ENCODE measurements at places on chromosomes 16 and 17.

DNA sequence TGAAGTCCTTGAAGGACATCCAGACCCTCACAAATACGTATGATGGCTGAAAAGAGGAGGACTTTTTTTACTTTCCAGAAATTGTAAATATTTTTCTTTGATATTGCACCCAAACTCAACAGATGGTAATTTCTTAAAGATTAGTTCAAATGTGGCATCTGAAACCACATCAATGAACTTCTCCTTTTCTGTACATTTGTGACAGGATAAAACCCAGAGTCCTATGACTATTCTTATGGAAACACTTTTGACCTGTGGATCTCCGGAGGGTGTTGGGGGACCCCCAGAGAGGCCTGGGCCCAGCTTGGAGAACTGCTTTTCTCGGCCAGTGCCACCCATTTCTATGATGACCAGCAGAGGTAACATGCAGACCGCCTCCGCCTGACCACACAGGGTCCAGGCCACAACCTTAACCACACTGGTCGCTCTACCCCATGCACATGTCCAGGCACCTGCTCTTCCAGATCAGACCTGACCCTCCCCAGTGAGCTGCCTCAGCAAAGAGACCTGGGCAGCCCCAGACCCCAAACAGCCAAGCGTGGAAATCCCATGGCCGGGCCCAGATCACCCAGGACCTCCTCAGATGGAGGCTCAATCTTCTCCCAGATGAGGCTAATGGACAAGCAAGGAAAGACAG is 22.7 kb downstream of the RPH3AL start:
- DNase-seq, result no peak

DNA sequence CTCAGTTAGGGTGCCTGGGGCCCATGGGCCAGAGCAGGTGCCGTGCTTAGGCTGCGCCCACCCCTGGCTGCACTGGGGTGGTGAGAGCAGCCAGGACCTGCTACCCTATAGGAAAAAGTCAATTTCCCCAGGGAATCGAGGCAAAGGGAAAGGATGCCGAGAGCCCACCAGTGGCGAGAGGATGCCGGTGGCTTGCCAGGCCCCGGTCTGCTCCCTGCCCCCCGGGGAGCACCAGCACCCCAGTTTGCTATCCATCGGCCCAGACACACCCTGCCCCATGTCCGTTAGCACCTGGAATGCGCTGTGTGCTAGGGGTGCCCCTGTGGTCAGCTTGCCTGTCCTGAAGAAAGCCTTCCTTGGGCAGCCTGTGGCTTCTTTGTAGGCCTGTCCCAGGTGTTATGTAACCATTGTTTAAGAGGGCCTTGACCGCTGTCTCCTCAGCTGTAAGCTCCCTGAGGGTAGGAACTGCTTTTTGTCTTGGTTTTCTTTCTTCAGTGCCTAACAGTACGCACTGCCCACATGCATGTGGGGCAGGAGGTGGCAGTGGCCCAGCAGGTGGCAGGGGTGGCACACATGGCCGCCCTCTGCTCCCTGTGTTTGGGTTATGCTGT is 40.8 kb downstream of the NT5M start:
- DNase-seq, result no peak

DNA sequence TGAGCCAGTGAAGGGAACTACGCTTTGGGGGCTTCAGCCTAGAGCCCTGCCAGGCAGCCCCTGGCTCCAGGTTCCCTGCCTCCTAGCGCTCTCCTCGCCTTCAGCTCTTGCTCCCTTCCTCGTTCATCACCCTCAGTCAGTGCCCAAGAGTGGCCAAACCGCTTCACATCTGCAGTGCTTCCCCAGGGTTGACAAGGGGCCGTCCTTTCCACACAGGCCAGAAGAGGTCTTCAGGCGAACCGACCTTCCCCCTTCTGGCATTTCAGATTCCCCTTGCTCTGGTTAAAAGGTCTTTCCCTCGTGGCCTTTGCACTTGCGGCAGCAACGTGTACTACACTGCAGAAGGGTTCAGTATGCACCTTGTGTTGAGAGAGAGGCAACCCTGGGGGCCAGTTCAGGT is 4.1 kb downstream of the RASD1 start:
- no peak for DNase-seq

DNA sequence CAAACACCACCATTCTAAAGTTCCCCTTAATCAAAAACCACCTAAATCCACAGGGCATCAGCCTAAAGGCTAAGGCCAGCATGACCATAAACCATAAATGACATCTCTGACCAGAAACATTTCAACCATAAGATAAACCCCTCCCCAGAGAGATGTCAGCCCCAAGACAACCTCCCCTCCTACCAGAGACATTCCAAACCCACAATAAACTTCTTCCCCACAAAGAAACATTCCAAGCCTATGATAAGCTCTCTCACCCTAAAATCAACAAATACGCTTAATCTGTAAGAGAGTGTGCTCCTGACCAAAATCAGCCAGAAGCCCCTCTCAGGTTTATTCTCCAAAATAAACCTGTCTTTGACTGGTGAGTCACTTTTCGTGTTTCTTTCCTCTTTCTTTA is 54.8 kb downstream of the SLFN5 start:
- no peak for DNase-seq

DNA sequence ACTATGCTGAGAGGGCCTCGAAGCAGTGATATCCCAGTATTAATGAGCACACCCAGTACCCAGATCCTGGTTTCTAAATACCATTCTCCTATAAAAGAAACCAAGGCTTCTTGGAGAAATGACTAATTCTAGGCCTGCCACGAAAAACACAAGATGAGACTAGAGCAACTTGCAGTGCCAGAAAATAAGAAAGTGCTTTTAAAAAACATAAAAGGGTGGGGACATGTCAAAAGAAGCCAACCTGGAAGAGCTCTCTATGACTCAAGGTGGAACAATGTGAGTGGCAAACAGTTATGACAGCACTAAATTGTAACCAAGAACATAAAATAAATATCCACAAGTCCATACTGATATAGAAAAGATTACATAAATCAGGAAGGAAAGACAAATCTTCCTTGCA is 153.2 kb upstream of the KCNJ18 start:
- no peak for DNase-seq

- DNase-seq, result no peak
Measured at GRCh38 chr17:77326636-77327035, 185.9 kb downstream of the SEC14L1 start.

DNA sequence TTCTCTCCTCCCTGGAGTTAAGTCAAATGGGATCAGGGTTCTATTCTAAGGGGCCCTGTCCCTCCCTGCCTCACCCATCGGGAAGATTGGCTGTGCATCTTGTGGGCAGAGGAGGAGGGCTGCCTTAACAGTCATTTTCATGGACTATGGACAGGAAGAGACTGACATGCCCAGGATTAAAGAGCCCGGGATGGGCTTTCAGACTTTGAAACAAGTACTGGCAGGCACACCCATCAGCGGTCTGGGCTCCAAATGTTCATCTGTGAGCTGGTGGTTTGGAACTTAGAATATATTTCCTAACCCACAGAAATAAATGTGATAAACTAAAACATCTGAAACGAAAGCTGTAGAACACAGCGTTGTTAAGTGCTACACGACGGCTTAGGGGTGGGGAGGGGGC is 6.5 kb downstream of the SLC6A4 start:
- no peak for DNase-seq

All from stimulated activated CD4-positive, alpha-beta T cell treated with anti-CD3 and anti-CD28 coated beads, Interleukin-2, amount 100 ng/mL, for 48 hours (primary cell).